Left forelimb (tissue), 1 donor: ENCODE measurements at places on chromosomes 6 and 20.

- DNase-seq: no peak
Measured at GRCh38 chr6:133290930-133291329, 49.8 kb downstream of the EYA4 start.

GRCh38 chr6:153214436-153214835, 83.4 kb upstream of the RGS17 start:
- no peak for DNase-seq

DNA sequence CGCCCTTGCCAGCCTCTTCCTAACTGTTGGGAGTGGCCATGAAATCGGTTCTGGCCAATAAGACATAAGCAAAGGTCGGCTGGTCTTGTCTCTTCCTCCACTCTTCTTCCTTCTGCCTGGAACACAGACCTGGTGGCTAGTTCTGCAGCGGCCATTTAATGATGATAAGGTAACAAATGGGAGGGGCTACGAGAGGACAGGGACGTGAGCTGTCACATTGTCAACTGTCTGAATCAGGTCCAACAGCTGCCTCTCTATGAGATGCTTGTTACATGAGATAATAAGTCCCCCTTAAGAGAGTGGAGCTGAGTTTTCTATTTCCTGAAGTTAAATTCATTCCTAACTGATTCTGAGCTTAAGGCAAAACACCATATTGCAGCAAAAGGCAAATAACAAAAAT, 12.5 kb upstream of the TMEM242 start:
- no peak for DNase-seq

GRCh38 chr20:47843886-47844567, 58.7 kb upstream of the SULF2 start:
- no peak for DNase-seq

DNA sequence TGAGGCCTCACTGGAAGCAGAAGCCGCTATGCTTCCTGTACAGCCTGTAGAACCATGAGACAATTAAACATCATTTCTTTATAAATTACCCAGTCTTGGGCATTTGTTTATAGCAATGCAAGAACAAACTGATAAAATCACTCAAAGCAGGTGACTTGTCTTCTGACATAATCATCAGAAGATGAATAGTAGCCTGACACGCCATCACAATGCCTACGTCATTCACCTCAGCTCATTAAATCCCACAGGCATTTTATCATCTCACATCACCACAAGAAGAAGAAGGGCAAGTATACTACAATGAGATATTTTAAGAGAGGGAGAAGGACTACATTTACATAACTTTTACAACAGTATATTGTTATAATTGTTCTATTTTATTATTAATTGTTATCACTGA, 3.1 kb upstream of the CAP2 start:
- no peak for DNase-seq

- DNase-seq: no peak
Measured at GRCh38 chr6:99662616-99663015, 56.0 kb downstream of the PRDM13 start.

DNA sequence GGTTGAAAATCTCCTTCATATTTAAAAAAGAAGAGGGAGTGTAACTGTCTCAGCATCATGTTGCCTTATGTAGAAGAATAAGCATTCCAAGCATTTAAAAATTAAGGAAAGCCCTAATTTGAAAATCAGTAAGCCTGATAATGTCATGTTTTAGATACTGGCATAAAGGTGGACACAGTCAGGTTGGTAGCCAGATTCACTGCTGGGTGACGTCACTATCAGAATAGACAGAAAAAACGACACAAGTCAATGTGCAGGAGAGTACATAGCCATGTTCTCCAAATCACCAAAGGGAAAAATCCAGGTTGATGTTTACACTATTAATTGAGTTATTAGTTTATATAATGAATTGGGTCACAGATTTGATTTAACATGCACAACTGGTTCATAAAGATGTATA, 50.8 kb upstream of the POU3F2 start:
- DNase-seq: no peak

GRCh38 chr20:24365670-24366069, 103.8 kb upstream of the SYNDIG1 start:
- DNase-seq: no peak

DNA sequence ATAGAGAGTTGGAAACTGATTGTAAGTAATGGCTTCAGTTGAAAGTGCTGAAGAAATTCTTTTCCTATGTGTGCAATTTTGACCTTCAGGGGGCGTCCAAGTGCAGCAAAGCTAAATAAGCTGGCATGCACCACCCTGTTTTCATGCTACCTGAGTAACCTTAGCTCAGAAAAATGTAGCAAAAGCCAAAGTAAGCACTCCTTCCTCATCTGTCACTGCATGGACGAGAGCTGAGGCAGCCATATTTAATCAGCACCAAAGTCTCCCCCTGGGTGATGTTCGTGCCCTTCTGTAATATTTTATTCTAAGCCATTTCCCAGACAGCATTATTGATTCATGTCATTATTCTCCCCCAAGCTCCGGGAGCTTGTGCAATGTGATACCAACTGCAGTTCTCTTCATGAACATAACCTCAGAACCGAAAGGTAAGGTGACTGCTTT, 123.1 kb downstream of the RPS12 start:
- DNase-seq: no peak

DNA sequence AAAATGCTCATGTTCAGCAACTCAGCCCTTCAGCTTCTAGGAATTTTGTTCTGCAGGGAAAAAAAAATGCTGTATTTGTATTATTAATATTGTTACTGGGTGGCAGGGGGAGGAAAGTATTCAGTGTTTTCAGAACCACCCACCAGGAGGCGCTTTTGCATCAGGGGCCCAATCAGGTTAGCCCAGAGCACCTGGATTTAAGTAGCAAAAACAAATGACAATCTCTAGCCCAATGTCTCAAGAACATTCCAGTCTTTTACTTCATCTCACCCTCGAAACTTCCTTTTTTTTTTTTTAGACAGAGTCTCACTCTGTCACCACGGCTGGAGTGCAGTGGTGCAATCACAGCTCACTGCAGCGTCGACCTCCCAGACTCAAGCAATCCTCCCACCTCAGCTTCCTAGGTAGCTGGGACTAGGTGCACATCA, 635 bp upstream of the C20orf203 start:
- no peak for DNase-seq

DNA sequence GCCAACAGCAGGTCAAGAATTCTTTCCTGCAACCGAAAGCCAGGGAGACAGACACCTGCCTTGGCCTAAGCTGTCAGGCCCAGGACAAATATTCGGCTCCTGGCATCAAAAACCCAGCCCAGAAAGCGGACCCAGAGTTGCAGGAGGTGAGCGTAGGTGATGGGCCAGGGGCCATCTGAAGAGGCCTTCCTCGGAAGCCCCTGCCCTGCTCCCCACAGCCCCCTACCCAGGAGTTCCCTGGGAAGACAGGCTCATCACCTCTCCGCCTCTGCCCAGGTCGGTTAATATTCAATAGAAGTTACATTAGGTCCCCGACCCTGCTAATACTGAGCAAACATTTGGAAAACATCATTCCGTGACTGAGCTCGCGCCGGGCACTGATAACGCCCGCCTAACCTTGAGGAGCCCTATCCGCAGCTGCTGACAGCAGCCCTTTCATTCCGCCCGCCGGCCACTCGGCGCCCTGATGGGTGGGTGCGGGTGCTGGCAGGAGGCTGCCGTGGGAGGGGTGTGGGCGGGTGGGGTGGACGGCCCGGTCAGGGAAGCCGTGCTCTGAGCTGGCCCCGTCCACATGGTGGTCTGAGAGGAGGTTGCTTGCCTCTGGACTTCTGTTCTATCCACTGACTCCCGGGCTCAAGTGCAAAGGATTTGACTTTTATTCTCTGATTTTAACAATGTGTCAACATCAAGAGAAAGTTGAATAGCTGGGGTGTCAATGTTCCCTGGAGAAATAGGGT, 55.7 kb downstream of the HNF4A start:
- DNase-seq: no peak

GRCh38 chr6:12286373-12287110, 3.6 kb upstream of the EDN1 start:
- no peak for DNase-seq

- DNase-seq: no peak
Measured at GRCh38 chr6:136087986-136088385, 162.1 kb downstream of the MTFR2 start.

DNA sequence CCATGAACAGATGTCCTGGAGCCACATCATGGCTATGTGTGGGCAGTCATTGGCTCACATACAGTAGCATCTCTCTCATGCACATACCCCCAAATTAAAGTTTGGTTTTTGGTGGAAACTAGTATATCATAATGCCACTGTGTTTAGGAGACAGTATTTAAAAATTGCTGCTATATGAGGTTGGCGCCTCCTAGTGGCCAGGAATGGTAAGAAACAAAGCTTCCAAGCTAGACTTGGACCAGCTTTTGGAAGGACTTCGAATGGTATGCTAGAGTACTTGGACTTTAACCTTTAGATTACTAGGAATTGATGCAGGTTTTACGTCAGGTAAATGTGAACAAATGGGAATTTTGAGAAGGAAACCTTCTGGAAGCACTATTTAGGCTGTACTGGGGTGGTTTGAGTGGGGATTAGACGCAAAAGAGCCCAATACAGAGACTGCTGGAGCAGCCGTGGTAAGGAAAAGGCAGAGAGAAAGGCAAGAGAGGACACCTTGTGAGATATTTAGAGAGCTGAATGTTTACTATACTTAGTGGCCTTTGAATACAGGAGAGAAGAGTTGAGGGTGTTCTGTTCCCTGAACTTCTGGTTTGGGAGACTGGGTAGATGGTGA, 23.8 kb downstream of the PRSS35 start:
- no peak for DNase-seq

- no peak for DNase-seq
Measured at GRCh38 chr20:1845163-1845523, 50.1 kb upstream of the SIRPA start.

- no peak for DNase-seq
Measured at GRCh38 chr20:5000263-5001173, 792 bp downstream of the SLC23A2 start.

GRCh38 chr20:46307999-46308257, 370 bp downstream of the CDH22 start:
- DNase-seq: no peak

- DNase-seq: no peak
Measured at GRCh38 chr20:10297684-10298240, 79.1 kb downstream of the SNAP25 start.

- DNase-seq: no peak
Measured at GRCh38 chr20:63549019-63549418, 1.5 kb upstream of the SRMS start.

DNA sequence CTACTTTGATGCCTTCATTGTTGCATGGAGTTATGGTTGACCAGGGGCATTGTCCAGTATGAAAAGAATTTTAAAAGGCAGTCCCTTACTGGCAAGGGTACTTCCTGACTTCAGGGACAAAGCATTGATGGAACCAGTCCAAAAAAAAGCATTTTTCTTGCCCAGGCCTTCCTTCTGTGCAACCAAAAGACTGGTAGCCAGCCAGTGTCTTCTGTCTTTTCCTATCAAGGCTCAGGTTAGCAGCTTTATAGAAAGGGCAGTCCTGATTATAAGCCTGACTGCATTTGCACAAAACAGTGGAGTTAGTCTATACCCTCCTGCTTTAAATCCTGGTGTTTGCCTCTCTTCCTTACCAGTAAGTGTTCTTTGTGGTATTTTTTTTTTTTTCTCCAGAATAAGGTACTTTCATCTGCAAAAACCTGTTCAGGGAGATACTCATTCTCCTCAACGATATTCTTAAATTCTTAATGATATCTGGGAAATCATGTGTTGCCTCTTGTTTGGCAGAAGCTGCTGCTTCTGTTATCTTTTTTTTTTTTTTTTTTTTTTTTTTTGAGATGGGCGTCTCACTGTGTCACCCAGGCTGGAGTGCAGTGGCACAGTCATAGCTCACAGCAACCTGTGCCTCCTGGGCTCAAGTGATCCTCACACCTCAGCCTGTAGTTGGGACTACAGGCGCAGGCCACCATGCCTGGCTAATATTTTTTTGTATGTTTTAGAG, 33.9 kb downstream of the SCAF8 start:
- no peak for DNase-seq

- no peak for DNase-seq
Measured at GRCh38 chr6:72535124-72535523, 86.7 kb upstream of the KCNQ5 start.

DNA sequence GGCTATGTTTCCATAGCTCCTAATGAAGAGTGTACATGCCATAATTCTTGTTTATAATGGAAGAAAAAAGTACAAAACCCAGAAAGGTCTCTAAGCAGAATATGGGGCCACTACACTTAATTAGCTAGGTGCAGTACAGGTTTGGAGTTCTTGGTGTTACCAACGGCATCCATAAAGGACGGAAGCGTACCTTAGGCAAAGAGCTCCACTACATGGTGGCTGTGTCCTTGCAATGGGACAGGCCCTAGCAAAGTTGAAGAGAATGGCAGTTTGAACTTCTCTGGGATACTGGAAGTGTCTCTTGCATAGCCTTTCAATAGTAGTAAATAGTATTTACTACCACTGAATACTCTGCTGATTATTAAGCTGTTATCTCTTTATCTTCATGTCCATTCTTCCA, 371.7 kb upstream of the MMS22L start:
- DNase-seq: no peak

DNA sequence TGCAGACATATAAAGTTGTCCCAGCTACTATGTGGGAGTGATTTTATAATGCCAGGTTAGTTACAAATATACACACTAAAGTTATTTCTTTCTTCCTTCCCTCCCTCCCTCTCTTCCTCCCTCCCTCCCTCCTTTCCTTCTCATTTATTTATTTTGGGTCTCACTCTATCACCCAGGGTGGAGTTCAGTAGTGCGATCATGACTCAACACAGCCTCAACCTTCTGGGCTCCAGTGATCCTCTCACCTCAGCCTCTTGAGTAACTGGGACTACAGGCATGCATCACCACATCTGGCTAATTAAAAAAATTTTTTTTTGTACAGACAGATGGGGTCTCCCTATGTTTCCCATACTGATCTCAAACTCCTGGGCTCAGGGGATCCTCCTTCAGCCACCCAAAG, 59.2 kb downstream of the PHF20 start:
- no peak for DNase-seq

DNA sequence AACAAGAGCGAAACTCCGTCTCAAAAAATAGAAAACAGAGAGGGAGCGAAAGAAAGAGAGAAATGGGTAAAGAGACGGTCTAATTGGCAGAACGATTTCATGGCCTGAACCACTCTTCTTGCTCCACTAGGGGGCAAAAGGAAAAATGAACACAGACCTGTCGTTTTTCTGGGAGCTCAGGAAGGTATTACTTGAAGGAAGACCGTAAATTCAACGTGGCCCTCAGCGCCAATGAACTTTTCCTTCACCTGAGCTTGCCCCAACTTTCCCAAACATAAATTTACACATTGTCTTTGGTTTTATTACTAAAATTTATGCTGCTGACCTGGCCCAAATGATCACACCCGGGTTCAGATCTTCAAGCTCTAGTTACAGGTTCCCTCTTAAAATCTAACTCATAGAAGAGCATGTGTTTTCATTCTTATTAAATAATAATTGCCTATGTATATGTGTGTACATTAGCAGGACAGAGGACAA, 67.3 kb downstream of the ATP9A start:
- no peak for DNase-seq

DNA sequence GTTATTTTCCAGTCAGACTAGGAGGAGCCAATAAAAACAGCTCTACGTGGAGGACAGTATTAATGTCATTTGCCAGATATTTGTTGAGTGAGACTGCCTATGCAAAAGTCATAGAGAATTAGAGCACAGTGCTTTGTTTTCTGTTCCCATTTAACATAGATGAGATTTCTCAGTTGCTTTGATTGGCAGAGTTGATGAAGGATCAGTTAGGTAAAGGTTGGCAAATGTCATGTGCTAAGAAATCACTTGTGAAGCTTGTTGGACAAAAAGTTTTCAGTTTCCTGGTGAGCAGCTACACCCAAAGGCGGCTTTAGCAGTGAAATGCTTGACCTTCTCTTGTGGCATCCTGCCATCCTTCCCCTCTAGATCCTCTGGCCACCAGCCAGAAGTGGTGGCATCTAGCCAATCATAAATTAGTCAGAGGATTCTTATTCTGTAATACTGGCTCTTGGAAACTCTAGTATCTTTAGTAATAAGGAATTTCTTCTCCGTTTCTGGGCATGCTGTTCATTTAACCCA, 37.0 kb downstream of the BCKDHB start:
- DNase-seq: no peak
